Dorsolateral prefrontal cortex (tissue), 122 donors: ENCODE measurements at places on chromosomes 2 and 18.

DNA sequence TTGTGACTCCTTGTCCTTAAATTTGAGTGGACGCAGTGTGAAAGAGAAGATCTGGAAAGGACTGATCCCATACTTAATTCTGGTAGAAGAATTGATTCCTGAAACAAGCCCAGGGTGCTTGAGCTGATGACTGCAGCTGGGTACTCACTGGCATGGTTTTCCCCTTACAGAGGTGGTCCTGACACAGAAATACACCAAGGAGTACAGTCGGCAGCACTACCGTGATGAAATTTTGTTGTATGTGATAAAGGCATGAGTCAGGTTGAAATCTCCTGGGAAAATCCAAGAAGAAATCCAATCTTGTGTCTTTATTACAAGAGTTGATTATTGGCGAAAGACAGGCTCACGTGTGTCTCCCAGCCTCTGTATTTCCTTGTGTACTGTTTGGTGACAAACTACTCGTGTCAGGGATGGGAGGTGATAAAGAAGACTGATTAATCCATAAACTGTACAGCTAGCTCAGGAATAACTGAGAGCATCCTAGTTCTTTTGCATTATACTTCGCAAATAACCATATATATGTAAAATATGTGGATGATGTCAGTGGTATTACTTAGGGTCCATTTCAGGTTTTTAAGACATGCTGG lies 76.6 kb downstream of the RAPGEF4 start:
- DNase-seq = no peak

DNA sequence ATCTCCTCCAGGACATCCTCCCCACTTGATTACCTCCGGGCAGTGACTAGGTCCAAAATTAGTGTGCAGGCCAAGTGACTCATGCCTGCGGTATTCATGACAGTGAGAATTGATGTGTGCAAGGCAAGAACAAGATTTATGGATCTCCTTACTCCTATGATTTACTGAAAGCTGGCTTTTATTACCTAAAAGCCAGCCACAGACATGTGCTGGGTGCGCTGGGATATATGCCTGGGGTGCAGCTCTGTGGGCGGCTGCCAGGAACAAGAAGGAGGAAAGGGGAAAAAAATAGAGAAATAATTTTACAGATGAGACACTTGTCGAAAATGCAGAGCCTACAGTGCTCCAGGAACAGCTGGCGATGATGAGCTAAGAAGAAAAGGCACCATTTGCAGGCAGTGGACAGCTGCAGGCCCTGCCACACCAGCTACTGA lies 359.3 kb downstream of the CMPK2 start:
- no peak for DNase-seq

- DNase-seq = no peak
Observed at GRCh38 chr18:49926106-49926745, 112.9 kb upstream of the ACAA2 start.

- DNase-seq = no peak
Observed at GRCh38 chr18:9488538-9488937, 13.2 kb downstream of the RALBP1 start.

- no peak for DNase-seq
Observed at GRCh38 chr18:48293954-48294898, 115.0 kb downstream of the ZBTB7C start.

- no peak for DNase-seq
Observed at GRCh38 chr2:230657462-230657861, 55.2 kb upstream of the CAB39 start.

DNA sequence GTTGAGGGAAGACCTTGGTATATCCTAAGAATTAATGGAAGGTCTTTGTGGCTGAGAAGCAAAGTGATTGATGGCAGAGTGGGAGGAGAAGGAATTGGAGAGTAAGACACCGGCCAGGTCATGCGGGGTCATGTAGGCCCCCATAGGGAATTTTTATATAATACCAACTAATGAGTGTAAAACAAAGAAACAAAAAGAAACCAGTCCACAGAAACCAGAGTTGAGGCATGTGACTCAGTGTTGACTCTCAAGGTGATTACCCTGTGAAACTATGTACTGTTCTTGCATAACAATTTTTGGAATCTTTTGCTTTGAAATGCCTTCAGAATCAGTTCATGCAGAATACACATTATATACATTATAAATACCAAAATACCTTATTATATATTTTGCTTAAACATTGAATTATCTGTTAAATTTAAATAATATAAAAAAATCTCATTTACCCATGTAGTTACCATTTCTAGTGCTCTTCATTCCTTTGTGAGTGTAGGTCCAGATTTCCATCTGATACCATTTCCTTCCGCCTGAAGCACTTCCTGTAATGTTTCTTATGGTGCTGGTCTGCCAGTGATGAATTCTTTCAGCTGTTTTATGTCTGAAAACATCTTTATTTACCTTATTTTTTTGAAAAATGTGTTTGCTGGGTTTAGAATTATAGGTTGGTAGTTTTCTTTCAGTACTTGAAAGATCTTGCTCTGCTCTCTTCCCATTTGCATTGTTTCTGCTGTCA lies 8.6 kb downstream of the CLIP4 start:
- no peak for DNase-seq

GRCh38 chr2:65053199-65053598 lies 3.0 kb upstream of the CEP68 start:
- no peak for DNase-seq

DNA sequence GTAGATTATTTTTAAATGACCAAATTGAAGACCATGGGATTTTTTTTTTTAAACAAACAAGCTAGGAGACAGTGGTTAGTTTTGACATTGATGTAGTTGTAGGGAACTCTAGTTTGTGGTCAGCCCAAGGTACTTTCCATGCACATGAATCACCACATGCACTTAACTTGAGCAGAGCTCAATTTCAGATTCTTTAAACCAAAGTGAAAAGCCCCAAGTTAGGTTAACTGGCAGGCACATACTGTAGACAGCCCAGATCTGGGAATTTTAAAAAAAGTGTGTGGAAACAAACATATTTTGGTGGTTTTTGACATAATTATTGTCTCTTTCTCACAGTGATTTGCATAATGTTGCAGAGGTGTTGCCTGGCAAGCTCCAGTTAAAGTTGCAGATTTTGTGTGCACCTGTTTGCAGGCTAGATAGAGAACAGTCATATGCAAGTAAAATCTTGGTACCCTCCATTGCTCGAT lies 88.4 kb downstream of the BCL2L11 start:
- DNase-seq = no peak

GRCh38 chr2:175004730-175004979 lies 526 bp downstream of the CHN1 start:
- DNase-seq = no peak
